ENCODE measurements at places on chromosomes 7 and 10.
A peak's percentile ranks its signal among the peaks of the same experiment; 100 is the strongest.

DNA sequence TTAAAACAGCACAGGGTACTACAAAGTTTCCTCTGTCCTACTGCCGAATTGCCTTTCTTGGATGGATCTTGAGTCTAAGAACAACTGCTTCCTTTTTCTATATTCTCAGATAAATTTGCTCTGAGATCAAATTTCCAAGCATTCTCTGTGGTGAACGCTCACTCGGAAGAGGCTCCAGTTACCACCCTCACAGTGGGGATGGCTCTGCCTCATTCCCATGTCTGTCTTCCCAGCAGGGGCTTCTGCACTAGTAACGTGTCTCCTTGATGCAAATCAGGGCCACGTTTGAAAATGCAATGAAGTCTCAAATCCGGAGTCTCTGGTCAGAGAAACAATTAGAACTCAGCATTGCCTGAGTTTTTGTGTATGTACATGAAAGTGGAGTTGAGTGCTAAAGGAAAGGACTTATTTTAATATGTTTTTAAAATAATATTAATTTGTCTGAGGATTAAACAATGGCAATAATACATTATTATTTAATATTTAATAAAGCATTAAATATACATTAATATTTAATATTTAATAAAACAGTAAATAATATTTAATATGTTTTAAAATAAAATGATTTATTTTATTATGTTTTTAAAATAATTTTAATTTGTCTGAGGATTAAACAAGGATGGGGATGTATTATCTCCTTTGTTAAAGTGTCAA is 61.8 kb downstream of the INHBA start:
- no peak for DNase-seq

DNA sequence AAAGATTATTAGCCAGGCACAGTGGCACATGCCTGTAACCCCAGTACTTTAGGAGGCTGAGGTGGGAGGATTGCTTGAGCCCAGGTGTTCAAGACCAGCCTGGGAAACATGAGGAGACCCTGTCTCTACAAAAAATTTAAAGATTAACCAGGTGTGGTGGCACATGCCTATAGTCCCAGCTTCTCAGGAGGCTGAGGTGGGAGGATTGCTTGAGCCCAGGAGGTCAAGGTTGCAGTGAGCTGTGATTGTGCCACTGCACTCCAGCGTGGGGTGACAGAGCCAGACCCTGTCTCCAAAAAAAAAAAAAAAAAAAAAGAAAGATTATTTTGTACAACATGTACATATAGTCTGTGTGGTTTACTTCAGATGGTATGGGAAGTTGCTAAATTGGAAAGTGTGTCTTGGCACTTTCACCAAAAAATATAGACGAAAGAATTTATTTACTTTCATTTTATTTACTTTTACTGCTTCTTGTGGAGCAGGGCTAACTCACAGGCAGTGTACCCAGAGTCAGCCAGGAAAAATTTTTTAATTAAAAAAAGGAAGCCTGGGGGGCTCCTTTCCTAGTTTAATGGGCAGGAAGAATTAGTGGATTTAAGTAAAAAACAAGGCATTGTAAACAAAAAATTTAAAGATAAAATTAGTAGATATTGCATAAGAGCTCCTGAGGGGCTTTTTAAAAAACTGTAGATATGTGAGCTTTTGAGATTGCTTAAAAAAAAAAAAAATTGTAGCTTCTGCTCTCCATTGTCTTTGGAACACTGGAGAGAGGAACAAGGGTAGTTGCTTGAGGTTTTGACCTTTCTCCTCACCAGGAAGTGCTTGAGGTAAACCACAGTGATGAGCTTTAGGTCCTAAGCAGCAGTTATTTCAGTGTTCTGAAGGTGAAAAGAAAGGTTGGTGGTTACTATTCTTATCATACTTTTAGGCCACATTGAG is 44.6 kb upstream of the VDAC2 start:
- no peak for DNase-seq

DNA sequence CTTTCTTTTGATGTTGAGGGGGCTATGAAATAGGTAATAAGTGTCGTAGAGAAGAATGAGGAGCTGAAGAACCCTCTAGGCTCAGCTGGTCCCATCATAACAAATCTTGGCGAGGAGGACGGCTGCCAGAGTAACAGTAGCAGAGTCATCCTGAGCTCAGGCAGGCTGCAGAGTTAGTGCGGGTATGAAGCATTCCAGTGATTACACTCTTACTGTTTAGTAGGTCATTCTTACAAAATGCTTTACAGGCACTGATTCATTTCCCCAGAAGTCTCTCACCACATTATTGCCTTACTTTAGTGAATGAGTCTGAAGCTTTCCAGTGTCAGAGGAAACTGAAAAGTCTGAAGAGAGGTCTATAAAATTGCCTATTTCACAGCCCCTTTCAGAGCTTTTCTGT is 43.9 kb upstream of the GPR158 start:
- DNase-seq = no peak

- no peak for DNase-seq
Measured at GRCh38 chr7:44805950-44806349, 9.5 kb downstream of the PPIA start.

GRCh38 chr7:112160130-112160770 is 45.9 kb downstream of the DOCK4 start:
- no peak for DNase-seq

DNA sequence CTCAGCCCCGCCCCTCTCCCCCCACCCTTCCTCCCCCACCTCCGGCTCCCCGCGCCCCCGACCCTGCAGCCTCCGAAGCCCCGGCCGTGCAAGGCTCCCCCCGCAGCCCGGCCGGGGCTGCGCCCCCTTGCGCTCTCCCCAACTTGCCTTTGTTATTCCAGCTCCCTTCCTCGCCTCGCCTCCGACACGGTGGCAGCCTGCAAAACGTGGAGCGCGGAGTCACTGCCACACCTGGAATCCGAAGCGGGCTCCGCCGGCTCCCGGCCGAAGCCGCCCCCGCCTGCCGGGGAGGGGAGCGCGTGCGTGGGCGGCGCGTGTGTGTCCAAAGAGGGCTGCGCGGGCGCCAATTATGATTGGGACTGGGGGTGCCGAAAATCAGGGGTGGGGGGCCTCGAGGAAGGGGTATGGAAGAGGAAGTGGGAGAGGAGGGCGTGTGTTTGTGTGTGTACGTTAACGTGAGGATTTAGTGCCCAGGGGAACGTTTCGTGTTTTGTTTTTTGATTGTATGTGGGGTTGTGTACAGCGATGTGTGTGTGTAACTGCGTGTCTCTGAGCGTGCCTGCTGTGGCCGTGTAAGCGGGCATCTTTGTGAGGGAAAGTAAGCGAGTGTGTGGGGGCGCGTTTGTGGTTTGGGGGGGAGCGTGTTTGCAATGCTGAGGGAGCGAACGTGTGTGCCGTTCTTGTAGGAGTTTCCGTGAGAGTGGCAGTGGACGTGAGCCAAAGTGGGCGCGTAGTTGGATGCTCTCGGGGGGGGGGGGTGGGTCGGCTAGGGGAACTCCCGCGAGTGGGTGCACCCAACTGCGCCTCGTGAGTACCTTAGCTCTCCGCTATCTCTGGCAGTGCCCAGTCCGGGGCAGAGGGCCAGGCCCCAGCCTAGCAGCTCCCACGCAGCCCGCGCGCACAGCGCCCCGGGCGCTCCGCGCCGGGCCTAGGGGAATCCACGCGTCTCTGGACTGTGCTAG is 1.2 kb upstream of the ZMIZ1 start:
- peak; percentile 74 for DNase-seq

GRCh38 chr10:88908194-88908593 is 28.1 kb downstream of the STAMBPL1 start:
- no peak for DNase-seq

GRCh38 chr10:28728366-28728765 is 51.0 kb downstream of the BAMBI start:
- DNase-seq = no peak

DNA sequence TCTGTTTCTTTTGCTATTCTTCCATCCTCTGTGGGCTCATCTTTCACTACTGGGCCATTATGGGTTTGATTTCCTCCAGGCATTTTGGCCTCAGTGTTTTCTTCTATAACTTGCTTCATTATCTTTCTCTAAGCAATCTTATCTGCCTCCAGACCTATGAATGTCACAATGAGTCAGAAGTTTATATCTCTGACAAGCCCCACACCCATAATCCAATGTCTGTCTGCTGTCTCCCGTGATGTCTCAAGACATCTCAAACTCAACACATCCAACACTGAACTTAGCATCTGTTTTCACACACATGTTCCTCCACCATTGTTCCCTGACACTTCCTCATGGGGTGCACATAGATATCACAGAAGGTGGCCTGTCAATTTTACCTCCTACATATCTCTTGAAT is 46.7 kb upstream of the RHOBTB1 start:
- no peak for DNase-seq

GRCh38 chr10:43904301-43904700 is 255.6 kb upstream of the ZNF32 start:
- DNase-seq = no peak

DNA sequence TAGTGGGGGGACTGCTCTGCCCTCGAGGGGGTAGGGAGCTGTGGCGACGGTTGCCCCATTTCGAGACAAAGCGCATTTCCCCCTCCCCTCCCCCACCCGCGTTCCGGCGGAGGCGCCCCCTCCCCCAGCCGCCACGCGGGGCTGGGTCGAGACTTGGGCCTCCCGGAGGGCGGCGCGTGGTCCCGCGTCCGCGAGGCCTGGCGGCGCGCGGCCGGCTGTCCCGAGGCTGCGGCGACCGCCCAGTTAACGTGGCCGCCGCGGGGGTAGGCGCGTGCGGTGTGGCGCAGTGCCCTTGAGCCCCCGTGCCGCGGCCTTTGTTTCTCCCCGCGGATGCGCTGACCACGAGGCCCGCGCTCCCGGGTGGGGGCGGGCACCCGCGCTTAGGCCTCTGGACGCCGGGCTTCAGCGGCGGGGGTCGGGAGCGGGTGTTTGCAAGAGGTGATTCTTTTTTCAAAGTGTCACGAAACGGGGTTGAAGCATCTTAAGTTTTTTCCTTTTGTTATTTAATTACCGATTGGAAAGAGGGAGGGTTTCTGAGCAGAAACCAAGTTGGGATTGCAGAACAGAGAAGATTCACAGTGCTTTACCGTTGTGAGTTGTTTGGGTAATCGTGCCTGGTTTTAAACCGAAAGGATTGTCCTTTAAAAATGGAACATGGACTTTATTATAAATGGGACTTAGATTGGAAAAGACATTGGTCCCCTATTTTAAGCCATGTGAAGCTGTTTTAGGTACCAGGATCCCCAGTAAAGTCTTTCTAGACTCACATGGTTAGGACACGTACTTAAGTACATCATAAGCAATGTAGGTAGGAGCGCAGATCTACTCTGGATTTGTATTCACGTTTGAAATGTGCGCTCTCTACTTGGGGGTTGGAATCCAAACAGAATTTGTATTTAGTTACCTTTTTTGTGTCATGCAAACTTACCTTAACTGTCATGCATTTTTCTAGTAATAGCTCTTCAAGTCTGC is 760 bp downstream of the CBX3 start:
- peak; percentile 48 for DNase-seq

- no peak for DNase-seq
Measured at GRCh38 chr10:118408181-118408580, 66.1 kb upstream of the FAM204A start.

- DNase-seq = peak; percentile 29
Measured at GRCh38 chr7:50632561-50633413, 67.6 kb upstream of the DDC start.

- no peak for DNase-seq
Measured at GRCh38 chr10:47282005-47282656, 17.9 kb upstream of the GDF10 start.

DNA sequence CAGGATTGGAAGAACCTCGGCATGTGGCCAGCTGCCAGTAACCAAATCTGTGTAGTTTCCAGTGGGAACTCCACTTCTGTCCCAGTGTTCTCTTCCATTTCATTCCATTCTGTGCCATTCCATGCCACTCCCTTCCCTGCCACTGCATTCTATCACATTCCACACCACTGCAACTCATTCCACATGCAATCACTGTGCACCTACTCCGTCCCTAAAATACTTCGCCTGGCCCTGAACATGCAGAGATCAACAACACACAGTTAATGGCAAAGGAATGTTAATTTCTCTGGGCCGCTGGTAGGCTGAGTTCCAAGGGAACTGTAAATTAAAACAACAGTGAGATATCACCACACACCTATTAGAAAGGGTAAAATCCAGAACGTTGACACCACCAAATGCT is 64.8 kb downstream of the AKR1B1 start:
- no peak for DNase-seq

DNA sequence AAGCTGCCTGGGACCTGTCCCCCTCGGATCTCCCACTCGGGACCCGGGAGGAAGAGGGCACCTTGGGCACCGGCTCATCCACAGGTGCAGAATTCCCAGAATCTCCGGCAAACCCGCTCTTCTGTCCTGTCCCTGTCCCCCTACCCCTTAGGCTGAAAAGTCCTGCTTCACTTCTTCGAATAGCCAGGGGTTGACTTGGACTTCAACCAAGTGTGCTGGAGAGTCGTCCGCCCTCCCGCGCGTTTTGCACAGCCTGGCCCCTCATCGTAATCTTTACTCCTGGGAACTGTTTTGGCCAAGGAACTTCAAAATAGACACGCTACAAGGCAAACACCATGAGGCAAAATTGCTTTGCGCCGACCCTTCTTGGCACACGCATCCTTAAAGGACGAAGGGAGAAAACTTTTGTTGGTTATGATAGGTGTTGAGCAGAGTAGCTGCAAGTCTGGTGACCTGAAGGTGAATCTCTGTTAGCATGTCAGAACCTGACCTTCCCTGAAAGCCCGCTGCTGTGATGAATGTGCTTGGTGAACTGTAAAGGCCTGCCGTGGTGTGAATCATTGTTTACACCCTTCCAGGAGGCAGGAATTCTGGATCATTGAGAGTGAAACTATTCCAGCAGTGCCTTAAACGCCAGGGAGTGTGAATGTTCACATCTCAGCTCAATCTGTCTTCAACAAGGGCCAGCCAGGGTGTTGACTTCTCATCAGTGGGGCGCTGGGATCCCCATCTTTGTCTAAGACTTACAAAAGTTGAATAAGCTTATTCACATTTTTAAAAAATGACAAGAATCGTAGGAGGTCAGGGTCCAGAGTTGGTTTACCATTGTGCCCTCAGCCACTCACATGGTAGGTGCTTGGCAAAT is 589 bp upstream of the RAPGEF5 start:
- no peak for DNase-seq

DNA sequence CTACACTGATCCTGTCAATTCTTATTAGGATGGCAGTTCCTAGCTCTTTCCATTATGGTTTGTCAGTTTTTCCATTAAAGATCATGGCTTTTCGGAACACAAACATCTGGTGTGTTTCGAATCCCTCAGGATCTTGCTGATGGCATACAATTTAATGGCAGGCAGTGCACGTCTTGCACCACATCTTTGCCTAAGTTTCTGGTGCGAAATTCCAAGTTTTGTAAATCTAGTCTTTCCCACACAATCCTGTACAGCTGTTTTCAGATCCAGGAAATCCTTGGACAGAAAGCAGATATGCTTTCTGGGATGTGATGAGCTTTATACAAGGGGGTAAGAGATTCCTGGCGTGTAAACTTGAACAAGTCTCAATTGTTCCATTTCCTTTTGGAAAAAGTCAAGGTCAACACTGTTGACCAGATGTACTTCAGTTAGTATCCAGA is 224.3 kb upstream of the PHYHIPL start:
- DNase-seq = no peak

- DNase-seq = no peak
Measured at GRCh38 chr7:137578541-137578940, 235.0 kb upstream of the PTN start.

DNA sequence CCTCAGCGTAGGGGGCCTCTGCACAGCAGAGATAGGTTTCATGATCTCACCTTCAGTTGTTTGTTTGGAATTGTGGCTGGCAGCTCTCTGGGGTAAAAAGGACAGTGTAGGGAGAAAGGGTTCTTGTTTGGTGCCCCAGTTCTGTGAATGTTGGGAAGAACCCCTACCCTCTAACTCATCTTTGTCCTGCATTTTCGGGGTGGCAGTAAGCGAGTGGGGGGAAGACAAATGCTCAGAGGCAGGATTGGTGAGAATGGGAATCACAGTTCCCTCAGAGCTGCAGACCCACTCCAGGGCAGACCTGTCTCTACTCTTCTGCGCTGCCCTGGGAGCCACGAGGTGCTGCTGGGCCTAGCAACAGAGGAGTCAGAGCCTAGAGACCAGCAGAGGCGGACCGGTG is 1.8 kb upstream of the LBX1 start:
- DNase-seq = no peak

Data from activated CD4-positive, alpha-beta T cell treated with anti-CD3 and anti-CD28 coated beads for 1 hour (primary cell).